ENCODE measurements at places on chromosomes 2 and 18.

- DNase-seq = no peak
Measured at GRCh38 chr2:144334551-144334950, 185.4 kb downstream of the ZEB2 start.

DNA sequence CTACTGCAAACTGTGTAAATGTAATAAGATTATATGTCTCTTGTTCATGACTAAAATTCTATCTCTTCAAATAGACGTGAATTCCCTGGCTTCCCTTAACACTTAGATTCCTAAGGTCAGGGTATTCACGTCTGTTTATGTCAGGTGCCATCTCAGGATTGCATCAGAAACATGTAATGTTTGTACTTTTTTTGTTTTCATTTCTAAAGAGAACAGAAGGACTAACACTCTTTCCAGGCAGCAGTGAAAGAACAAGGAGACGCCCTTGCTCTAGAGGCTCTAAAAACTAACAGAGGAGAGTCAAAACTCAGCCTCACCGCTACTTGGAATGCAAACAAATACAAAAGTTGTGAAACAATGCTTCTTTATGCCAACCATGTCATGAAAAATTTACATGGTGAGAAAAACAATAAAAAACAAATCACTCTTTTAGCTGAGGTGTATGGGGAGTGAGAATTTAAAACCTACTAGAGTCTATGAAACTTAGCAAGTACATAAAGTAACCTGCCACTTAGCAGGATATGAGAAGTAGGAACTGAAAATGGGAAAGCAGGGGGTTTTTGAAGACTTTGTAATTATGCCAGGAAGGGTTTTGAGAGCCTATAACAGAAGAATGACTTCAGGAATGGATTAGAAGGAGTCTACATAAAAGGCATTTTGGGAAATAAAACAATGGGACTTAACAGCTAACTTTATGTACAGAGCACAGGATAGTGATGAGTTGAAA lies 522.7 kb downstream of the THSD7B start:
- no peak for DNase-seq

DNA sequence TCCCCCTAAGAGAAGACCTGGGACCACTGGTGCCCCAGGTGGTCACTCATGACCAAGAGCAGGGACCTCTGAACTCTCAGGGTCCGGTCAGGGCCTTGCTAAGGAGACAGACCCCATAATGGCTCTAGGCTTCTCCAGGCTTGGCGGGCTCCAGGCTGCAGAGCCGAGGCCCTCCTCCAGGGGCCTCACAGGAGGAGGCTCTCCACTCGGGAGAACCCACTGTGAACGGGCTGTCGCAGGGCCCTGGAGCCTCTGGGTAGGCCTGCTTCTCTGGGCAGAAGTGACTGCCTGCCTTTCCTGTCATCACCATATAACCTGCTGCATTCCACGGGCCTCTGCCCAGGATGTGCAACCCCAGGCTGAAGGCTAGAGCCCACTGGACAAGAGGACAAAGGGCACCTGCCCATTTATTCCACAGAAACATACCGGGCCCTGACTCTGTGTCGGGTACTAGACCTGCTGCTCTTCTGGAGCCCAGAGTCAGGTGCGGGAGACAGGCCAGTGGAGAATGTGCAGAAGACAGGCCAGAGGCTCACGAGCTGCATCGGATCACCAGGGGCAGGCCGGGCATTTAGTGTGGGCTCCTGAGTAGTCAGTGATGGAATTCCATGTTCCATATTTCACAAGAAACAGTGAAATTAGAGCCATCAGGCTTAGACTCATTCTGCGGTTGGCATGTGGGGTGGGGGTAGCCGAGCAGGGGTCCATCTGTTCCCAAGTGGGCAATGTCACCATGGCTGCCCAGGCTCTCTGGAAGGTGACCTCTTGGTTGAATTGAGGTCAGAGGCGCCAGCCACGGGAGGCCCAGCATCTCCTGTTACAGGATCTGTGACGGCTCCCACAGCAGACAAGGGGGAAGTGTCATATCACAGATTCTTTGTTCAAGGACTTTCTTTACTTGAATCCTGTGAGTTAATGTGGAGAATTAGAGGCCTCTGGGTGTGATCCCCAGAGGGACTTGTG lies 220.8 kb downstream of the SH3RF3 start:
- no peak for DNase-seq

GRCh38 chr2:85766229-85766628 lies 12.4 kb downstream of the ATOH8 start:
- DNase-seq = no peak

DNA sequence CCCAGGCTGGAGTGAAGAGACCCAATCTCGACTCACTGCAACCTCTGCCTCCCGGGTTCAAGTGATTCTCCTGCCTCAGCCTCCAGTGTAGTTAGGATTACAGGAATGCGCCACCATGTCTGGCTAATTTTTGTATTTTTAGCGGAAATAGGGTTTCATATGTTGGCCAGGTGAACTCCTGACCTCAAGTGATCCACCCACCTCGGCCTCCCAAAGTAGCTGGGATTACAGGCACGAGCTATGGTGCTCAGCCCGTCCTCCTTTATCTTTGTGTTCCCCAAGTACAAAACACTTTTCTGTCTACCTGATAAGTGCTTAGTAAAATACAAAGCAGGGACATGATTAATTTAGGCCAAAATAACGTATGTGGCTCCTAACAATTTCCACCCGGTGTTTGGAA lies 91.2 kb upstream of the STK17B start:
- DNase-seq = no peak

GRCh38 chr2:171630812-171631626 lies 56.2 kb upstream of the DYNC1I2 start:
- no peak for DNase-seq

DNA sequence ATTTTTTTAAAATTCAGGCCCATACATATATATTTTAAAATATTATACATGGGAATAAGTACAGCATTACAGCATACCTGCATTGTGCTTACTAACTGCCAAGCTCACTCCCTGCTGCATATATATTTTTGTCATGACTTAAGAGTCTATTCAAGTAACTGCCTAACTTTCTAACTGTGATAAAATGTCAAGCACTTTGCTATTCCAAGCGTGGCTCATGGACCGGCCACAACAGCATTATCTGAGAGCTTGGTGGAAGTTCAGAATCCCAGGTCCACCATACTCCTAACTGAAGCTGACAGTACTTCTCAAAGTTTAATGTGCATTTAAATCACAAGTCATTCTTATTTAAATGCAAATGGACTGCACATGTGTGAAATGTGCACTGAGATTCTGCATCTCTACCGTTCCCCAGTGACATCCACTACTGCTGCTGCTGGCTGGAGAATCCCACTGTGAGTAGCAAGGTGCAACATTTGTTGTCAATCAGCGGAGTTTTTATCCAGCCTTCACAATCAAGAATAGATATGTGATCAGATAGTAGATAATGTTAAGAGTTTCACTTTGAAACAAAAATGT lies 79.1 kb downstream of the DYM start:
- no peak for DNase-seq

GRCh38 chr2:239093952-239094351 lies 246.1 kb downstream of the TWIST2 start:
- DNase-seq = no peak

DNA sequence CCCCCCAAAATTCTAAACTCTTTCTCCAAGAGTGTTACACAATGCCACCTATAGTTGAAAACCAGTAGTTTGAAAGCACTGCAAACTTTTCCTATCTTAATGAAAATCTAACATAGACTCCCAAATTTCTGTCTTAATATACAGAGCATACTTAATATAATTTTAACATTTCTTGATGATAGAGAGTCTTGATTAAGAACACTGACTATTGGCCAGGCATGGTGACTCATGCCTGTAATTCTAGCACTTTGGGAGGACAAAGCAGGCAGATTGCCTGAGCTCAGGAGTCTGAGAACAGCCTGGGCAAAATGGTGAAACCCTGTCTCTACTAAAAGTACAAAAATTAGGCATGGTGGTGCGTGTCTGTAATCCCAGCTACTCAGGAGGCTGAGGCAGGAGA lies 34.2 kb downstream of the ASXL2 start:
- DNase-seq = no peak

DNA sequence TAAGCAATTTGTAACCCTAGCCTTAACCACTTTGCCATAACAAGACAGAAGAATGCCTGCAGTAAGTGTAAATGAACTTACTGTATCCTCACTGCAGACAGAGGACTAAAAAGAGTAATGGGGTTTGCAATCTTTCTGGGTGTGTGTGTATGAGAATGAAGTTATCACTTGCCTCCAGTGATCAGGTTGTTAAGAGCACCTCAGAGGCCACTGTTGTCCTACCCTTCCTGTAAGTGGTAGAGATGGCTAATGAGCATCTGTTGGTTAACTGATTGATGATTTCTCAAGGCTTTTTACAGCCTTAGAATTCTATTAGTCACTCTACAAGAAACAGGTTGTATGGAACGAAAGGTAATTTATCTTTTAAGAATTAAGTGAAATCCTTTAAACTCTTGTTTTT lies 27.6 kb upstream of the GTF2A1L start:
- DNase-seq = no peak

DNA sequence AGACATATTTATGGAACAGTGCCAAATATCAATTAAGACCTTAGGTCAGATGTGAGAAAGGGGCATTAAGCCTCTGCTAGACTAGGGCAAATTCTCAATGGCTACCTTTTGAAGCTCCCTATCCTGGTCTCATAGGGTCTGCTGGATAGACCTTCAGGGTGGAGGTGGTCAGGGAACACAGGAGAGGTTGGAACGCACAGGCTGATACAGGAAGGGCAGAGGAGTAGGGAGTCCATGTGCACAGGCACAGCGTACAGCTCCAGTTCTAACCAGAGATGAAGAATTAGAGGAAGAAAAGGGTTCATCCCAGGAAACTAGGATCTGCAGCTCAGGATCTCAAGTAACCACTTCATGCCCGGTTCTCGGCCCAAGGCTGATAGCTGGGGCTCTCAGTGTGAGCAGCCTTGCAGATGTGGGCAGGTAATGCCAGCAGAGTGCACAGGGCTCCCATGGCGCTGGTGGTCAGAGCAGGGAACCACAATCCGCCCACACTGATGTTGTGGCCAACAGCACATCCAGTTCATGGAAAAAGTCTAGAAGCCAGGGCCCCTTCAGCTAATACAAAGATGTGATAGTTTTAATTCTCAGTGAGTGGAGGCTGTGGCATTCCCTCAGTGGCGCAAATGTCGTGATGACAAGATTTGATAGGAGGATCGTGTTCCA lies 3.4 kb upstream of the EVA1A start:
- DNase-seq = peak; percentile 26

- DNase-seq = no peak
Measured at GRCh38 chr2:191280834-191281756, 35.9 kb downstream of the MYO1B start.

DNA sequence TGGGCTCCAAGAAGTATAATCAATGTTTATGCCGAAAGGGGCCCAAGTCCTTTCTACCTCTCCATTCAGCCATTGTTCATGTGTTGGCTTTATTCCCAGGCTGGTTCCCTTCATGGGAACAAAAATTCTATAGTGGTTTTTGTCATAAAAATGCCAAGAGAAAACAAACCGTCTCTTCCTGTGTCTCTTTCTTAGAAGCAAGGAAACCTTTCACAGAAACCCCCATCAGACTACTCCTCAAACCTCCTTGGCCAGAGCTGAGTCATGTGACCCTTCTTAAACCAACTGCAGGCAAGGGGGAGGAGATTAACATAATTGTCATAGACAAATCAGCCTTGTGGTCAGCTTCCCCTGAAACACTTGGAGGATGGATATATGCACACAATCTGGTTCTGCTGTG lies 75.1 kb upstream of the TANK start:
- DNase-seq = no peak

- DNase-seq = peak; percentile 1
Measured at GRCh38 chr2:199315299-199316179, 142.2 kb downstream of the SATB2 start.

DNA sequence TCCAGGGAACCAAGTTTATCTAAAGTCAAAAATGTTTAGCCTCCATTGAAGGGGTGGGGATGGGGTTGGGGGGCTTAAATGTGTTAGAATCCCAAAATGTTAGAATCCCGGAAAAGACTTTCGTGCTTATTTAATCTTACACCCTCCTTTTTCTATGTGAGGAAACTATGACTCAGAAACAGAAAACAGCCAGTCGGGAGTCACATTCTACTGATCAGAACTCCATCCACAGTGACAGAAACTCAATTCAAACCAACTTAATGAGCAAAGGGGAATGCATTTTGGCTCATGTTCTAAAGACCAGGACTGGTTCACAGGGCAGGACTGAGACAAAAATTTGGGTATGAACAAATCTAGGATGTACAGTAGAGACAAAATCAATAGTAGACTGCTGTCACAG lies 31.9 kb upstream of the AFTPH start:
- DNase-seq = no peak

GRCh38 chr2:219916281-219916680 lies 288.9 kb downstream of the SLC4A3 start:
- DNase-seq = no peak

- DNase-seq = no peak
Measured at GRCh38 chr18:8794156-8794933, 89.0 kb downstream of the MTCL1 start.

- no peak for DNase-seq
Measured at GRCh38 chr2:192011196-192011595, 164.3 kb upstream of the CAVIN2 start.

GRCh38 chr2:161796192-161796591 lies 172.0 kb downstream of the SLC4A10 start:
- no peak for DNase-seq

GRCh38 chr2:23401427-23402204 lies 16.6 kb downstream of the KLHL29 start:
- no peak for DNase-seq

DNA sequence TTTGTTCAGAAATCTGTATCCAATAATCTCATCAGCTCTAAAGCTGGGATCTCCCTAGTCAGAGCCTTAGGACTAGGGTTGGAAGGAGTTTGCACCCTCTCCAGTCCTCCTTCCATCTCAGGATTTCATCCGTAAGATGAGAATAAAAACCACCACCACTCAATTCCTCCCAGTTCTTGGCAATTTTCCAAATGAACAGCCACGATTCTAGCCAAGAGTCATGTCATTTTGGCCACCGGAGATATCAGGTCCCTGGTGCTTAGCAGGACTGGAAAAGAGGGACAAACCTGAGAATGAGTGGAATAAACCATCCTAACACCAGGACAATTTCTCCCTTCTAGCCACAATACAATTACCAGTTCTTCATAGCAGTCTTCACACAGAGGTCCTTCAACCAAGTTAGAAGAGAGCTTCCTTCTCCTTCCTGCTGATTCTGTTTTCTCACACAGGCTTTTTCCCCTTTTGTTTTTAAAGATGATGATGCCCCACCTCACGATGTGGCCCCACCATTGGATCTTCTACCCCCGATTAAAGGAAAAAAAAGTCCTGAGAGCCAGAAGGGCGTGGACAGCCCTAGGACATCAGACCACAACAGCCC lies 36.2 kb downstream of the KIAA2012 start:
- no peak for DNase-seq

DNA sequence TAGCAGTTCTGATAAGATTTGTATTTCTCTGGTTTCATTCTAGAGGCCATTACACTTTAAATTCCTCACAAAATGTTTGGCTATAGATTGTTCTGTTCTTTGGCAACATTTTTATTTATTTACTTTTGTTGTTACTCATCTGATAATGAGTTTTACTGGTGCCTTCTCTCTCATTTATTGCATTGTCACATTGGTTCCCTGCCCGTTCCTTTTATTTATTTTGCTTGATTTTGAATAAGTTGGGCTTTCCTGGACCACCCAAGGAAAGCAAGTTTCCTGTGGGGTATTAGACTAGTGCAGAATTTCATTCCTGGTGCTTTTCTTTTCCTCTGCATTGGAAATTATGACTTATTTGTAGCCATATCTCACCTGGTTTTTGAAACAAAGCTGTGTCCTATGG lies 232.0 kb downstream of the SOCS6 start:
- DNase-seq = no peak

GRCh38 chr18:3970929-3971328 lies 484.2 kb downstream of the DLGAP1 start:
- no peak for DNase-seq

- no peak for DNase-seq
Measured at GRCh38 chr2:883803-884748, 66.6 kb upstream of the SNTG2 start.
